ENCODE measurements at places on chromosomes 3 and 15. TPM values are rescaled to one million over a fixed set of nuclear protein-coding genes. Genes with fewer than 3 reads are reported as not detected.

The CADPS gene
- 0.17 TPM for total RNA-seq

- no peak for DNase-seq
Observed at GRCh38 chr3:32603064-32603463, 32.4 kb upstream of the DYNC1LI1 start.

- no peak for DNase-seq
Observed at GRCh38 chr3:29544701-29545363, 264.0 kb downstream of the RBMS3 start.

- no peak for DNase-seq
Observed at GRCh38 chr15:51801391-51801835, 28.0 kb upstream of the TMOD3 start.

The PXYLP1 gene
- 4.6 TPM for total RNA-seq

- no peak for DNase-seq
Observed at GRCh38 chr3:71127052-71127831, 456.3 kb downstream of the FOXP1 start.

GRCh38 chr3:32443478-32443877 is 51.8 kb downstream of the CMTM7 start:
- DNase-seq, result no peak

The GRK7 gene
- total RNA-seq, result 0.08 TPM

GRCh38 chr15:101006931-101007691 is 88.0 kb downstream of the LRRK1 start:
- peak; percentile 74 for DNase-seq

The CYP19A1 gene
- total RNA-seq, result 0.50 TPM
